ENCODE measurements at places on chromosomes 6 and 20. TPM values are rescaled to one million over a fixed set of nuclear protein-coding genes. Genes with fewer than 3 reads are reported as not detected.

The OR2H2 gene
- not detected for total RNA-seq

The KHDC1L gene
- total RNA-seq, result not detected

The EEF1A2 gene
- 139 TPM for total RNA-seq

The NKX2-4 gene
- total RNA-seq, result not detected

The HAO1 gene
- total RNA-seq, result not detected

The GINS1 gene
- 8.0 TPM for total RNA-seq

The TRIM15 gene
- total RNA-seq, result 0.47 TPM

The LST1 gene
- 12.3 TPM for total RNA-seq

The KCNB1 gene
- 0.70 TPM for total RNA-seq

The RIMS4 gene
- 1.1 TPM for total RNA-seq

The EDN3 gene
- total RNA-seq, result 6.8 TPM

The RIPPLY2 gene
- not detected for total RNA-seq
